Thoracic aorta endothelial cell (primary cell): ENCODE measurements at places on chromosomes 5 and 9. TPM values are rescaled to one million over a fixed set of nuclear protein-coding genes. Genes with fewer than 3 reads are reported as not detected.

ANKRD18A gene
- 0.53 and 1.1 TPM in 2 replicates for total RNA-seq

INSL6 gene
- total RNA-seq: not detected in 2 replicates

OLFML2A gene
- 0.07 TPM in 1 of 2 replicates, not detected in the other for total RNA-seq

RABL6 gene
- total RNA-seq: 68.1 and 77.0 TPM in 2 replicates
